Activated CD4-positive, alpha-beta T cell treated with anti-CD3 and anti-CD28 coated beads, Interleukin-2, amount 50 U/mL, for 24 hours (primary cell): ENCODE measurements at places on chromosomes 3 and 15.
A peak's percentile ranks its signal among the peaks of the same experiment; 100 is the strongest.

- DNase-seq = no peak
These were observed 4.3 kb downstream of the PROS1 start for GRCh38 chr3:93969443-93969842.

- DNase-seq = peak; percentile 78
These were observed at the start of gene SECISBP2L for GRCh38 chr15:49046220-49047102. TSS of gene SECISBP2L (minus strand) at chr15:49046446. CDS start at chr15:49046299, 147 bp downstream.

DNA sequence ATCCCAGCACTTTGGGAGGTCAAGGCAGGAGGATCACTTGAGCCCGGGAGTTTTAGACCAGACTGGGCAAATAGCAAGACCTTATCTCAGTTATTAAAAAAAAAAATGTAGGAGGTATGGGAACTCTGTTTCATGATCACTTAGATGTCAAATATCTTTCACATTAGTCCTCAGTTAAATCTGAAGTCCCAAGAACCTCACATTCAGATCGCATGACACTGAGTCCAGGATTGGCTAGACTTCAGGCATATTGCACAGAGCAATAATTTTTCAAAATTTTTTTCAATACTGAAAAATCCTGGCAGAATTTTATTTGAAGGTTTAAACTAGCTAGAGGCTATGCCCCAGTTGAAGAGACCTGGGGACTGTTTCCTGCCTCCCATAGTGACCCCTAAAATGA, 56.3 kb upstream of the ZNF148 start:
- DNase-seq = no peak

GRCh38 chr15:48451241-48451640, 120.0 kb downstream of the DUT start:
- no peak for DNase-seq
